Stimulated activated CD4-positive, alpha-beta T cell treated with anti-CD3 and anti-CD28 coated beads, TNF-alpha, amount 100 ng/mL, for 24 hours (primary cell): ENCODE measurements at places on chromosomes 5 and 9.

DNA sequence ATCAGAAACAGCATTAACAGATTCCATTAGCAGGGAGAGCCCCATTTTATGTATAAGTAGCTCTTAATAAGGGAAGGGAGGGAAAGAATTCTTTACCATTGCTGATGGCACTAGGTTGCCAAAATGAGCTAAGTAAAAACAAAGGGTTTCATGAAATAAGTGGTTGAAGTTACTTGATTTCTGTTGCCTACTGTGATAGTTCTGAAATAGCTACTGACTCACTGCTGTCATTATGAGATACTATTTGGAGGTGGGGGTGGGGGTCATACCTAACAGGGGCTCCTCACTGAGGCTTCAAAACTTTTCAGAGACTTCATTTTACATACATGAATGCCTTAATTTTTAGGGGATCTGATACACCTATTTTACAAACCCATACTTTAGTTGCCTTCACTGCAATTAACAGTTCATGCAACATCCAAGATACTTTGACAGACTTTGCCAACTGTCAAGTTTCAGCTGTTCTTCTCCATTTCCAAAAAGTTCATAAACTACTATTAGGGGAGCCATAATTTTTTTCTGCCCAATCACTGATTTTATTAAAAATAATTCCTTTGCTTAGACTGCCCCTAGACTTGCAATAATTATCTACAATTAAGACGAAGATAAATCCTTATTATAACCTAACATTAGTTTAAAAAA is 4.6 kb downstream of the HOMER1 start:
- no peak for DNase-seq

GRCh38 chr5:78605611-78606010 is 43.0 kb downstream of the LHFPL2 start:
- DNase-seq, result no peak

DNA sequence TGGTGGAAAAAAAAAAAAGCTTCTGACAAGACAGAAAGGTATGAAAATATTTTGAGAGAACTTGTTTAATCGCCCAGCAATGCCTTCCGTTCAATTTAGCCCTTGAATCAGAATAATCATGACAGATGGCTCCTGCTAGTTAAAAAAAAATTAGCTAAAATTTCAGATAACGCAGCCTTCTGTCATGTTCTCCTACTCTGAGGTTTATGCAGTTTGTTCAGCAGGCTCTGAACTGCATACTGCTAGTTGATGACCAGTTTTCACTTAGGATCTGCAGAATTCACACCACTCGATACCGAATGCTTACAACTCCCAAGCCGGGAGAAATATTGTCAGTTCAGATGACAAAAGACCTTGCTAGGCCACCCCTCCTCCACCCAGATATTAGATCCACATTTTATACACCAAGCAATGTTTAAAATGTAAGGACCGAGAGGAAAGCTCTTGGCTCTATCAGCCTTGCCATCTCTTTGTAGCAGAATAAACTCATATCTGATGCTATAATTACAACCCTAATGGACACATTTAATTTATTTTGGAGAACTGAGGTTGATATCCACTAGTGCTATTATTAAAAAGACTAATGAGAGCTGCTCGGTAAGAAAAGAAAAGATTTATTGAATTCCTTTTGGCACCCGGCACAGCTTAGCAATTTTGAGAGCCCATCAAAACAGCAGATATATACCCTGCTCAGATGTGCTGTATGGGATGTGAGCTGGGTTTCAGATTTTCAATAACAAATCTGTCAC is 322.8 kb downstream of the GLIS3 start:
- no peak for DNase-seq

- no peak for DNase-seq
These were observed 32.4 kb upstream of the WDR5 start for GRCh38 chr9:134103391-134103998.

DNA sequence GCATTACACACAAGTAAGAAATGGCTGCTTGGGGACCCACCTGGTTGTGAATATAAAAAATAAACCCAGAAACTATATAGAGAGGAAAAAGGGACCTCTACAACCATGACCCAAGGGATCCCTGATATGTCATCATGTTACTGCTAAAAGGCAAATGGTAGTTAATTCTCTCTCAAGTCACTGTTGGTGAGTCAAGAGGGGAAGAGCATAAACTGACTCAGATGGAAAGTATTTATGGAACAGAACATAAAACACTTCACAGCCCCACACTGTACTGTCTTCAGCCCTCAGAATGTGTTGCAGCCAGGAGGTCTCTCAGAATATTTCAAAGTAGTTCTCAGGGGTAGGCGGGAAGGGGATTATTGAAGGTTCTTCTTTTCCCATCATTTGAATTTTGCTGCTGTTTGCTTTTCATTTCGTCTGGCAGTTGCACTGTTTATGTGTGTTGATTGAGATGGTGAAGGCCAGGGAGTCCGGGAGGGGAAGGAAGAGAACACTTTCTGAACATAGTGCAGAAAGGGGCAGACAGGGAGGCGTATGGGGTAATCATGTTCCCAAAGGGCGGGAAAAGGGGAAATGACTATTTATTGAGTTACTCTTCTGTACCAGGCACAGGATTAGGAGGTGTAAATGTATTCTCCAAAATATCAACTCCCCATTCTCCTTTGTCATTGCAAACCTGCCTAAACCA is 85.5 kb downstream of the TEK start:
- DNase-seq, result no peak

DNA sequence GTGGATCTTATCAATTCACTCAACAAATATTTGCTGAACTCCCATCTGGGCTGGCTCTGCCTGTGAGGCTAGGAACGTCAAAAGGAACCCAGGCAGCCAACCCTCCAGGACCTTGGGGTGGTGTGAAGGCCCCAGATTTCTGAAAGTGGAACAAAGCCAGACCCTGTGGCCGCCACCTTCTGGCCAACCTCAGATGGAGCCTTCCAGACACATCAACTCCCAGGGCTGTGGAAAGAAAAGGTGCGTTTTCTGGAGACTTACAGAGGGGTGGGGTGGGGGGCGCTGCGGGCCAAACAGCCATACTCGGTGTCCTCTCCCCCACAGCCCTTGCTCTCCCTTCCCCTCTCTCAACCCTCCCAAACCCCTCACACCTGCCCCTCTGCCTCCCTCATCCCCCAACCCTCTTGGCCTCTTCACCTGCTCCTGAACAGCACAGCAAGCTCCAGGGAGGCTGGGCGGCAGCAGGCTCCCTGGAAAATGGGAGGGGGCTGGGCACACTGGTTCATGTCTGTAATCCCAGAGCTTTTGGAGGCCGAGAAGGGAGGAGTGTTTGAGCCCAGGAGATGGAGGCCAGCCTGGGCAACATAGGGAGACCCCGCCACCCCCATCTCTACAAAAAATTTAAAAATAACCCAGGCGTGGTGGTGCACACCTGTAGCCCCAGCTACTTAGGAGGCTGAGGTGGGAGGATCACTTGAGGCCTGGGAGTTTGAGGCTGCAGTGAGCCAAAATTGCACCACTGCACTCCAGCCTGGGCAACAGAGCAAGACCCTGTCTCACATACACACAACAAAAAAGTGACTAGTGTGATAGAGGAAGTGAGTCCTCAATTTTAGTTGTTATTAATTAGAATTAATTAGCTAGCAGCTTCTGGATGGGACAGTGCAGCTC is 45.0 kb upstream of the PRRC2B start:
- DNase-seq, result no peak

- no peak for DNase-seq
These were observed 715.2 kb upstream of the DMAC1 start for GRCh38 chr9:8514760-8515159.

DNA sequence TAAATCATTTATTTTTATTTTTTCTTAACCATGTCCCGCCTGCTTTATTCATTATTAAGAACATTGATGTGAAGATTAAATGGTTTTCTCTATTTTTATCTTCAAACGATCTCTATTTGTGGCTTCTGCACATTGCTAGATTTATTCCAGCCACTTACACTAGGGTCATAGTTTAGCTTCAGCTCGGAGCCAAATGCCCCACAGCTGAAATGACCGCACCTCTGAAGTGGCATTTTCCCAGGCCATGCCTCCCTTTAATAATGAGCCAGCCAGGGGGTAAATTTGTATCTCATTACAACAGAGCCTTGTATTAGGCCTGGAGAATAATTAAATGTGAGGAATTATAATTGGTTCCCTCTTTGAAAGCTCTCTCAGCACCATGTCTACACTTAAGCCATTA is 89.4 kb downstream of the DOCK8 start:
- no peak for DNase-seq

- no peak for DNase-seq
These were observed 94.8 kb downstream of the ROR2 start for GRCh38 chr9:91855196-91855595.

DNA sequence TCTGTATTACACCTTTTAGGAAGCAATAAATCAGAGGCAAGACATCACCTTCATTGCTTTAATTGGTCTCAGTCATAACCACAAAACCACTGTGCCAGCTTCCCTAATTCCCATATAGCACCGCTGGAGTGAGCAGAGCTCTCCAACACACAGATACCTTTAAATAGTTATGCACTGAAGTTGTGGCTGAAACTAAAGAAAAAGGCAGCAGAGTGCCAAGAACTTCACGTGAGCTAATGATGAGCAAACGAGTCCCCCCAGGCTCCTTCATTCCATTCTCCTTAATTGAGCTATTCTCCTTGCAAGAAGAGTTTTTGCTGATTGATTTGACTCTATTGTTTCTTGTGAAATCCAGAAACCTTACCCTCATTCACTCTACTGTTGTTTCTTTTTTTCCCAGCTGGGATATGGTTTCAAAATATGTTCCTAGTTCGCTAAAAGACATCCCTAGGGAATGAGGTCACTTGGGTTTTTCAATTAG is 501.5 kb downstream of the SPATA31D1 start:
- DNase-seq, result no peak

GRCh38 chr9:132506977-132507669 is 75.3 kb upstream of the BARHL1 start:
- DNase-seq, result no peak

GRCh38 chr9:110782701-110783100 is 114.1 kb downstream of the MUSK start:
- DNase-seq, result no peak

DNA sequence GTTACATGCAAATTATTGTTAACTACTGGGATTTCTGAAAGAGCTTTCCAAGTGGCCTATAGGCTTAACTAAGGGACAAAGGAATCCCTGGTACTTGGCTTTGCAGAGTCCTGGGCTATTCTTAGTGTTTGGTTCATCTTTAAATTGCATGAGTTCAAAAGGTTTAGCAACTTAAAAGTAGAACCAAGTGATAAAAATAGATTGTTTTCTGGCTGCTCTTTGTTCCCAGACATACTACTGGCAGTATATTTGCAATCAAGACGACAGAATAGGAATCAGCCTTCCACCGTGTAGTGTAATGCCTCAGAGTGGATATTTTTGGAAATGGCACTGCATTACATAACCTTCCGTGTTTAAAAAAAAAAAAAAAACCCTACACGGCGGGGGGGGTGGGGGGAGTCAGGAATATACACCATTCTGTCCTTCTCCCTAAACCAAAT is 1.0 kb downstream of the NREP start:
- DNase-seq, result no peak

- no peak for DNase-seq
These were observed 71.8 kb downstream of the SECISBP2 start for GRCh38 chr9:89390068-89390555.

DNA sequence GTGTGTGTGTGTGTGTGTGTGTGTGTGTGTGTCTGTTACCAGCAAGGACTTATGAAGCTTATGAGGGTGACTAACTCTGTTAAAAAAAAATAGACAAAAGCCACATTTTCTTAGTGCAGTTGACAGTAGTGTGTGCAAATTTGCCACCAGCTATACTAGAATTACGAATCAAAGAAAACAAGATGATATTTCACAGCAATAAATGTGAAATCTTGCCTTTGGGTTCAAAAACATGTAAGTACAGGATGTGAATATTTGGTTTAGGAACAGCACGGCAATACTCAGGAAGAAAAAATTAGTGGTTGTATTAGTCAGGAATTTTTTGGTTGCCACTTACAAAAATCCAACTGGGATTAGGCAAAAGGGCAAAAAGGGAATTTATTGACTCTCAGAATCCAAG is 117.4 kb downstream of the NPR3 start:
- DNase-seq, result no peak

GRCh38 chr5:86968301-86968753 is 299.4 kb upstream of the RASA1 start:
- DNase-seq, result no peak

DNA sequence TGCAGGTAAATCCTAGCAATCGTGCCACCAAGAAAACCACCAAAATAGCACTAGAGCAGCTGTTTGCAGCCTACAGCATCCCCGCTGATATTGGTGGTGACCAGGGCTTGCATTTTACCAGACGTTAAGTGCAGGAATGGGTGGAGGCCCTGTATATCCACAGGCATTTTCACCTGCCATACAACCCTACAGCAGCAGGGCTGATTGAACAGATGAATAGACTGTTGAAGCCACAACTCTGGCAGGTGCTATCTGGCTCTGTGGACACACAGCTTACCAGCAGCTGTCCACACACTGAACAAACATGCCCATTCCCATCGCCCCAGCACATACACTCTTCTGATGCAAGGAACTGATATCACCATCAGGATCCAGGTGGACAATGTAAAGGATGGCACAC is 154.5 kb upstream of the APC start:
- DNase-seq, result no peak

- no peak for DNase-seq
These were observed 335.3 kb downstream of the SLIT3 start for GRCh38 chr5:168965638-168966037.

GRCh38 chr5:144467792-144468191 is 297.1 kb downstream of the KCTD16 start:
- DNase-seq, result no peak

- no peak for DNase-seq
These were observed 211.2 kb downstream of the CDK5RAP2 start for GRCh38 chr9:120368799-120369198.

DNA sequence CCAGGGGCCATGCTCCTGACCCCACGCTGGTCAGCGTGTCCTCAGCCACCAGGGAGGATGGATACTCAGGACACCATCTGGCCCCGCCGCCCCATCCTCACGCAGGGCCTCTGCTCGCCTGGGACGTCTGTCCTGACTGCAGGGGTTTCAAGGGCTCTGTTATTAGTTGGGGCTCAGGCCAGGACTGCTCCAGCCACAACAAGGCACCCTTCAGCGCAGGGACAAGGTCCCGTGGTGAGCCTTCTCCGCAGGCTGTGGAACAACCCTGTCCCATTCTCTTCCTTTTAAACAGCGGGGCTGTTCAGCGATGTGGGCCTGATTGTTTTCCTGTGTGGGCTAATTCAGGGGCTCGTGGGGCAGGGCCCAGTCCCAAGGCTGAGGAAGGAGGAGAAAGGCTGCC is 61.6 kb downstream of the SEMA4D start:
- DNase-seq, result no peak
